Caudate nucleus (tissue), 63 donors: ENCODE measurements at places on chromosomes 16 and 17.
A peak's percentile ranks its signal among the peaks of the same experiment; 100 is the strongest.

DNA sequence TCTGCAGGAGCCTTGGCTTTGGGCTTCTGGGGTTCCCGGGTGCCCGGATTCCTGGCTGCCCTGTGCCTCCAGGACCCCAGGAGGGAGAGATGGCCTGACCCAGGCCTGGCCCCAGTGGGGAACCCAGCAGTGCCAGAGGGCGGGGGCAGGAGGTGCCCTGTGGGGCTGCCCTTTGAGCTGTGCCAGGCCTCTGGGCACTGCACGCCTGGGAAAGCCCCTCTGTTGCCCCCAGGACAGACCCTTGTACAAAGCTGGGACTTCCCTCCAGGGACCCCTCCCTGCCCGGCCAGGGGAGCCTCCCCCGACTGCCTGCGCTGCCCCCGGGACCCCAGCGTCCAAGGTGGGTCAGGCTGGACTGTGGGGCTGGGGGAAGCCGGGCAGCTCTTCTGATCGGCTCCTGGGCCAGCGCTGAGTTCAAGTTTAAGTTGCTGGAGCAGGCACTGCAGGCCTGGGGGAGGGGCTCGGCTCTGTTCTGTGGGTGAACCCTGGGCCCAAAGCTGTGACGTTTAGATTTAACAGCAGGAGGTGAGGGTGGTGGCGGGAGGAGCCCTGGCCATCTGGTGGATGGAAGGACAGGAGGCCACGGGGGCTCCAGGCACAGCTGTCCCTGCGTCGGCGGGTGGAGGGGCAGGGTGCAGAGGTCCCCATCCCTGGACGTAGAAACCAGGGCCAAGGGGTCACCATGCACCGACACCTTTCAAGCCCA lies 27.6 kb upstream of the C1QTNF8 start:
- DNase-seq, result no peak

DNA sequence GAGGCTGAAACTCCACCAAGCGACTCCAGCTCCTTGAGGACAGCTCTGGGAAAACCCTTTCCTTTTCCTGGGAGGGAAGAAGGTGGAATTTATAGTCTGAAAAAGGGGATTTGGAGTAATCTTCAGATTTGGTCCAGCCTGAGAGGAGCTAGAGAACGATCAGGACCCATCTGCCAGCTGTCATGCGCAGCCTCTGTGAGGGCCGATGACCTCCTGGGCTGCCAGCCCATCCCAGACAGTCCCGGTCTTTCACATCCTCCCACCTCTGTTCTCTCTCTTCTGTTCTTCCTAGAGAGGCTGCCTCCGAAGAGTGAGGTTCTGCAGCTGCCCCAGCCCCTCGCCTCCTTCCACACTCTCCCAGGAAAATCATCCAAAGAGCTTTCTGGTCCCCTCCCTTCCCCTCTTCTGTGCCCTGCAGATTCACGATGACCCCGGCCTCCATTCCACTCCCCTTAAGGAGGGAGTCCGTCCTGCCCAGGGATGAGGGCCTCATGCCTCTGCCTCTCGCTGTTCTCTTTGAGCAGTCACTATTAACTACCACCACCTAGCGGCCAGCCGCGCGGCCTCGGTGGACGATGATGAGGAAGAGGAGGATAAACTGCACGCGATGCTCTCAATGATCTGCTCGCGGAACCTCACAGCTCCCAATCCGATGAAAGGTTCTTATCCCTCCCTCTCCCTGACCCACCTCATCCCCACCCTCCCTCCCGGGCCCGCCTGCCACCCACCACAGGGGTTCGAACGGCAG lies 29.6 kb downstream of the SGSM2 start:
- no peak for DNase-seq

DNA sequence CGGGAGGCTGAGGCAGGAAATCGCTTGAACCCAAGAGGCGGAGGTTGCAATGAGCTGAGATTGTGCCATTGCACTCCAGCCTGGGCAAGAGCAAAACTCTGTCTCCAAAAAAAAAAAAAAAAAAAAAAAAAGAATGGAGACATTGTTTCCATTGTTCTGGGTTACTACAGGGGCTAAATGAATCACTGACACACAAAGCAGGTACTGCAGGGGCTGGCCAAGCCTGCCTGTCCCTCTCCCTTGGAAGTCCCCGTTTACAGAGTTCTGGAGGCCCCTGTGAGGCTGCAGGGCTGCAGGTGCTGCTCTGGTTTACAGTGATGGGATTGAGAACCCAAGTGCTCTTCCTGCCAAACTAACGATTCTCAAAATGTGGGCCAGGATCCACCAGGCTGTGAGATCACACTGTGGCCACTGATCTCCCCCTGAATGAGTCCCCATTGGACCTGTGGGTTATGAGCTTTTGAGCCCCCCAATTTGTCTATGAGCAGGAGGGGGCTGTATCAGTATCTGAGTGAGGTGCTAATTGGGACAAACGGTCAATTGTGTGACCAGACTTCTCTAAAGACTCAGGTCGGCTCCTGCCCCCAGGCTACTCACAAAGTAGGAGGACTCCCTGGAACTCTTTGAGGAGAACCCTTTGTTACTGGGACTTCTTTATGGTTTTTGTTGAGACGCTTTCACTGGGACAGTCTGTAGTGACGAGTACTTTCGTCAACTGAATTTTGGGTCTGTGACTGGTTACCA lies 39.0 kb downstream of the DNAH17 start:
- no peak for DNase-seq

DNA sequence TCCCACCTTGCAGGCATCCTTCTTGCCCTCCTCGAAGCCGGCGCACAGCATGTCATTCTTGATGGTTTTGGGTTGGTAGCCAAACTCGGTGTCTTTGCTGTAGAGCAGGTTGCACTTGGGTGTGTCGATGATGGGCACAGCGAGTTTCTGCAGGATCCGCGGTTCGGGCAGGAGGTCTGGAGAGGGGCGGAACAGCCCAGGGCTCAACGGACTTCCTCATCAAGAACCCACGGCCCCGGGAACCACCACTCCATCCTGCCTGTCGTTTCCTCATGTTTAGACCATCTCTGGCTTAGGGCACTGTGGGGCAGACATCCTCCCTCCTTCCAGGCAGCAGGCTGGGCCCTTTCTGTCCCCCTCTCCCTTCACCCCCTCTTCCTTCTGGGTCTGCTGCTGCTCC lies 6.5 kb downstream of the PRSS27 start:
- no peak for DNase-seq

DNA sequence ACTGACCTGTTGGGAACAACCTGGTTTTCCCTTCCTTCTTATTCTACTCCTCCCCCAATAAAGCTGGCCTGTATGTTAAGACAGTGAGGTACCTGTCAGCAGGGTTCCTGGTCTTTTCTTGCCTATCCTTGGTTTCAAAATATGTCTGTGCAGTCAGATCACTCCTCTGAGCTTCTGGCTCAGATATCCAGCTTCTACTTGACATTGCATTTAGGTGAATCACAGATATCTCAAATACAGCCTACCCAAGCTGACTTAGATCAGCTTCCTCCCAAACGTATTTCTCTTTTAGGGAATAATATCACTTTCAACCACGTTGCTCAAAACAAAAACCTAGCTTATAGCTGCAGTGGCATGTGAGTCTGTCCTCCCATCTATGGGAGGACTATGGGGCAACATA lies 48.7 kb downstream of the TEX14 start:
- DNase-seq, result no peak

DNA sequence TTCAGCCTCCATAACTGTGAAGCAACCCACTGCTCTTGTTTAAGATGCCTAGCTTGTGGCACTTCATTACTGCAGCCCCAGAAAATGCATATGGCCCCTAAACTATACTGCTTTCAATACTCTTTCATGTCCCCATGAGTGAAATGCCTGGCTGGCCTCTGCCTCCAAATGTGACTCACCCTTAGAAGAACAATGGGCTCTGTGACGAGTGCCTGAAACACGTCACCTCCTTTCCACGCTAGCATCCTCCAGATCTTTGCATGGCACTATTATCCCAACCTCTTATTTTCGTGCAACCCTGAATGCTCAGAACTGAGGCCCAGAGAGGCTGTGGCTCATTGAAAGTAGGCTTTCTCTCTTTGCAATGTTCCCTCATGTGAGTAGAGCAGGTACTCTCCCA lies 233.1 kb downstream of the CBLN1 start:
- no peak for DNase-seq

DNA sequence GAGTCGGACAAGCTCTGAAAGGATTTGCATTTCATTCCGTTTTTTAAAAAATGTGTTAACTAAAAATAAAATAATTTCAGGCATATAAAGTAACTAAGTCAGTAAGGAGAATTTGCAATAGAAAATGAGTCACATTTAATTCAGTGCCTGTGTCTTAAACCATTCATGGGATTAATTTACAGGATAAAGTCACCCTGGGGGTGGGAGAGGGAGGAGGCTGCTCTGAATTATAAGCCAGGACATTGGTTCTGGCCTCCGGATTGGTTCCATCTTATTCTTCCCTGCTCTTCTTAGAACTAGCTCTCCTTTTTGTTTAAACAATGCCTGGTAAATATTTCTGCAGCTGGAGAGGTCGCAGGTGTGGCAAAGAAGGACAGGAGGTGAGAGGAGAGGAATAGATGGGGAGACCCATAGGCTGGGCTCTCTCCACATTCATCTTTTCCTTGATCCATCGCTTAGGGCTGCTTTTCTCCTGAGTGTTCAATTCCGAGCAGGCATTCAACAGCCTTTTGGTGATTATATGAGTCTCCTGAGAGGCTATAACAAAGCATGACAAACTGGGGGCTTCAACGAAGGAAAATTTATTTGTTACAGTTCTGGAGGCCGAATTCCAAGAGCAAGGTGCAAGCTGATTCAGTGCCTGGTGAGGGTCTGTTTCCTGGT lies 319.2 kb downstream of the PHKB start:
- DNase-seq, result no peak

GRCh38 chr16:81654346-81654745 lies 124.7 kb upstream of the PLCG2 start:
- no peak for DNase-seq

DNA sequence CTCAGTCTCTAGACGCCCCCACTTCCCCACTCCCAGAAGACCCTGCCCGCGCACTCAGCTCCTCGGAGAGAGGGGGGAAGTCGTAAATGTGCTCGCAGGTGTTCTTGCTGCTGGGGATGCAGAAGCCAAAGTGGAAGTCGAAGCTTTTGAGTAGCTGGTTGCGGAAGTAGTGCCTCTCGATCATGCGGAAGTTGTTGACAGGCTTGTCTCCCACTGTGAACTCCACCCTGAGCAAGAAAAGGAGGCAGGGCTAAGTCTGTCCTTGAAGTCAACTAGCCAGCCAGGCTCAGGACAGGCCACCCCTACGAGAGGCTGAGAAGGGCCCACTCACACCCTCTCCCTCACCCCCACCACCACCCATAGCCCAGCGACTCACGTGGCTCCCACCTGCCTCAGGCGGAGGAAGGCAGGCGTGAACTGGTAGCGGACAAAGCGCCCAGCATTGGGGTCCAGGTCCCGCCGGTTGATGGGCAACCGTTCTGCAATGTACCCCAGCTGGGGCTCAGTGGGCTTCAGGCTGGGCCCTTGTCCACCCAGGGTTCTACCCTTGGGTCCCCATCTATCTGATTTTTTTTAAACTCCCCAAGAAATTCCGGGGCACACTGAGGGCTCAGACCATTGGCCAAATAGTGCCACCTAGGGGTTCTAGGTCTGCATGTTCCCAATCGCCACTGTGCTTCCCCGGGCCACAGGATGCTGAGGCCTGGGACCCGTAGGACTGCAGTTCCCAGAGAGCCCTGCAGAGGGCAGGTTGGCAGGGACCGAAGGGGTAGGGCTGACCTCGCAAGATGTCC lies 4.6 kb downstream of the UNC119 start:
- DNase-seq, result peak; percentile 16

DNA sequence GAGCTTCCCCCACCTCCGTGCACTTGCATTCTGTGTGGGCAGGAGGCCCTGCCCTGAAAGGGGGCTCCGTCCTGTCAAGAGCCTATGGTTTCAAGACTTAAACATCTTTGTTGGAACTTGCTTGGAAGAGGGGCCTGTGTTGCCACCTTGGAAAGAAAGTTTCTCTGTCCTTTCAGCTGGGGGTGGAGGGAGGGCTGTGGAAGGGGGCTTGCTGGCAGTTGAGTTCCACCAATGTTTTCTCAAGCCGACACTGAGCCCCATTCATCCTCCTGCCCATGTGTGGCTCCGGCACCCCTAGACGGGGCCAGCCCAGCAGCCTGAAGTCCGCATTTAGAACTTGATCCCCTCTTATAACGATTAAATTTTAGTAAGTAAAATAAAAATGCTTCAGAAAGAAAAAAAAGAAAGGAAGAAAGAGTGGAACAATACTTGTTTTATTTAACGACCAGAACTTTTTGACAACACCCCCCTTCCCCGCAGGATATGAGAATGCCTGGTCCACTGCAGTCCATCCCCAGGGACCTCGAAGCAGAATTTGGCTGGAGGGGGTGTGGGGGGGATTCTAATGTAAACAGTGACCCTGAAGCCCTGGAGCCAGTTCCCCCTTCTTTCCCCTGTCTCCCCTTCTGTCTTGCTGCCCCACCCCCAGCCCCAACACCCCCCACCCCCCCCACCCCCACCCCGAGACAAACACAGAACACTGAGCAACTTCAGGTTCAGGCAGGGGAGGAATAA lies 26.9 kb upstream of the CLEC18A start:
- no peak for DNase-seq

DNA sequence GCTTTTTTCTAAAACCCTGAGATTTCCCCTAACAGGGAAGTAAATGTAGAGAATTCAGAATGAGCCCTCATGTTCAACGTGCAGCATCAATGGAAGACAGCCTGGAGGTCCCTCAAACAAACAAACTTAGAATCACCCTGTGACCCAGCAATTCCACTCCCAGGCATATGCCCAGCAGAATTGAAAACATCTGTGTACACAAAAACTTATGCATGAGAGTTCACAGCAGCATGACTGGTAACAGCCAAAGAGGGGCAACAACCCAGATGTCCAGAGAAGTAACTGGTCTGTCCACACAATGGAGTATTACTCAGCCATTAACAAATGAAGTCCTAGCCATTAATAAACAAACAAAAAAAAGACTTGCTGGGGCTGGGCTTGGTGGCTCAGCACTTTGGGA lies 252.7 kb downstream of the PARN start:
- DNase-seq, result no peak

DNA sequence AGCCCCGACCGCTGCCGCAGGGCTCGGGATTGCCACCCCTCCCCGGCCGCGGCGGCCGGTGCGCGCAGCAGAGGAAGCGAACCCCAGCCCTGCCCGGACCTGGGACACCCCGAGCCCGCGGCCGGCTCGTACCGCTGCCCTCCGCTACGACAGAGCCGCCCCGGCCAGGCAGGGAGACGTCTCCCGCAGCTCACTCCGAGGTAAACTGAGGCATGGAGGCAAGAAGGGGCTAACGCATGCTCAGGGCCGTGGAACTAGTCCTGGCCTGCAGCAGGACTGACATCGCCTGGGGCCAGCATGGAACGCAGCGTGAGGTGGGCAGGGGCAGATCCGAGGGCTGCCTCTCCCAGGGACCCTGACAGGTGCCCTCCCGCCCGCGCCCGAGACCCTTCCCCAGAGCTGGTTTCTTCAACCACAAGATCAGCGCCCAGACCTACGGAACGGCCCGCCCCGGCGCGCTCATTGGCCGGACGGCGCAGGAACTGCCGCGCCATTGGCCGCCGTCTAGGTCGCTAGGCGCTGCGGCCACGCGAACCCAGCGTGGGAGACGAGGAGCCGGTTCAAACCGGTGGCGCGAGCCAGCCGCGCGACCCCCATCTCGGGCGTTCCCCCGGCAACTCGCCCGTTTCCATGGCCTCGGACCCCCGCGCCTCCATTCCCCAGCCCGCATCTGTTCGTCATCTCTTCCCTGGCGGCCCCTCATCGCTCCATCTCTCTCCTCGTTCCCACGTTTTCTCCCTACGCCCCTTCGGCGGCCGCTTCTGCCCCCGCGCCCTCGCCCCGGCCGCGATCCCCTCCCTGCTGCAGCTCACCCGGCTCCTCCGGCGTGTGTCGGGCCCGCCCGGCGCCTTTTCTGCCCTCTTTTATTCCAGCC lies at the start of gene SLC43A2:
SLC43A2 (minus strand) TSS at position 853 of the 874 bp plus-strand sequence. CDS start 960 bp downstream, outside the sequence.
- DNase-seq, result peak; percentile 83
